Caco-2 (cell line): ENCODE measurements at places on chromosomes 2 and 18. TPM values are rescaled to one million over a fixed set of nuclear protein-coding genes. Genes with fewer than 3 reads are reported as not detected.

Gene SCN7A
- 0.23 and 0.27 TPM in 2 replicates for total RNA-seq

Gene CTLA4
- total RNA-seq: 0.43 TPM in 1 of 2 replicates, not detected in the other

- H3K4me3 ChIP-seq: no peak overlapping the region
- H3K27ac ChIP-seq: no peak overlapping the region
- DNase-seq: no peak
- no peaks in the 10 kb centered on the region for H3K36me3 ChIP-seq
- no peaks in the 10 kb centered on the region for H3K27me3 ChIP-seq
- H3K4me1 ChIP-seq: no peaks in the 10 kb centered on the region
These were observed 300.8 kb downstream of the BCL11A start for GRCh38 chr2:60252581-60253150.

DNA sequence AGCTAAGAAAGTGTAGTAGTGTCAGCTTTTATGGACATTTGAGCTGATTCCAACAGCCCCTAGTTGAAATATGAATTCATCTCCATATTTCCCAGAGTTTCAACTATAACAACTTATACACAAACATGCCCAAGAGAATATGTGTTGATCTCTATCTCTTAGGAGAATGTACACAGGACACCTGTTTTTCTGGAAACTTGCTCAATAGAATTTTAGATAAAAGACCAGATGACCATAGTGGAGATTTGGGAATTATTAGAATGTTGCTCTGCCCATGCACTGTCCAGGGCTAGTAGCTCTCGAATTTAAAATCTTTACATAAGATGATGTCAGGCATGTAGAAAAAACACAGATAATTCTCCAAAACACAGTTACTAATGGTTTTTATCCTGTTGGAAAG is 162.3 kb upstream of the VRK2 start:
- H3K27ac ChIP-seq: no peak overlapping the region
- no peak for DNase-seq

DNA sequence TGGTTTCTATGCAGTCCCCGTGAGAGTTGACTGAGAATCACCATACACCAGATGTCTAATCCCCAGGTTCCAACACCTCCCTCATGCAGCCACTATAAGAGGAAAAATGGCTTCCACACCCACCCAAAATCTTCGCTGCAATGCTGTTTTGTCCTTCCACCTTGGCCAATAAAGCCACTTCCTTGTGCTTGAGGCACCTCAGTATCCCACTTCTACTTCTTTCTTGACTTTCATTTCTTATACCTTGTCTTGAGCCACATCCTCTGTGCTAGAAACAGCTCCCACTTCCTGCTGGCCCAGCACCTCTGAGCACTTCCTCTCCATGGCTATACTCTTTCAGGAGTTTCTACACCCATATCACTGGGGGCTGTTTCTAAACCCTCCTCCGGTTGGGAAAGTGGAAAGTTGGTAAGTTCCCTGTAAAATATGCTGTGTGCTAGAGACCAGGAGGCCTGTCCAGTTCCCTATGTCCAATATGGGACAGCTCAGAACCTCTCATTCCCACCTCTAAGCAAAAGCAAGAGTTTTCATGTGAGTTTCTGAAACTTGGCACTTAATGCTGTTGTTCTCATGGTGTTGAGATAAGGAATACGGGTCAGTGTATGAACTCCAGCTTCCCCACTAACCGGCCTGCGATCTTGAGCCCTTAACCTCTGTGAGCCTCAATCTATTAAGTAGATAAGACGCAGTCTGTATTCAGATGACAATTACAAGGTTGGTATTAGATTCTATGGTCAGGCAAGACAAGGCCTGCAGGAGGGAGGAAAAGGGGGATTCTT is 209.1 kb upstream of the ID2 start:
- no peaks in the 10 kb centered on the region for H3K36me3 ChIP-seq
- no peaks in the 10 kb centered on the region for H3K27me3 ChIP-seq
- no peak overlapping the region for H3K4me3 ChIP-seq
- no peak overlapping the region for H3K27ac ChIP-seq
